ENCODE measurements at places on chromosomes 11 and 22.

DNA sequence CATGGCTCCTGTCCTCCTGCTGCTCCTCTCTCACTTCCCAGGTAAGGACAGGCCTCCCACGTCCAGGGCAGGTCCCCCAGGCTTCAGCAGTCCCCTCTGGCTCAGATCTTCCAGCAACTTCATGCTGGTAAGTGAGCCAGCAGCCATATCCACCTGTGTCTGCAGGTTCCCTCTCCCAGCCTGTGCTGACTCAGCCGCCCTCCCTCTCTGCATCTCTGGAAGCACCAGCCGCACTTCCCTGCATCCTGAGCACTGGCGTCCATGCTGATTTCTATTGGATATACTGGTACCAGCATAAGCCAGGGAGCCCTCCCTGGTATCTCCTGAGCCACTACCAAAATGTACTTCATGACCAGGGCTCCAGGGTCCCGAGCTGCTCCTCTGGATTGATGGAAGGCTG lies 19.0 kb downstream of the RFPL3 start:
- no peak for DNase-seq

GRCh38 chr11:69293819-69294505 lies at the start of gene MYEOV:
Gene MYEOV, plus strand, starts transcription at chr11:69294155. Its CDS starts 1,200 bp downstream, at chr11:69295355.
- no peak for DNase-seq

GRCh38 chr11:57562596-57562995 lies 4.9 kb downstream of the UBE2L6 start:
- DNase-seq, result no peak

DNA sequence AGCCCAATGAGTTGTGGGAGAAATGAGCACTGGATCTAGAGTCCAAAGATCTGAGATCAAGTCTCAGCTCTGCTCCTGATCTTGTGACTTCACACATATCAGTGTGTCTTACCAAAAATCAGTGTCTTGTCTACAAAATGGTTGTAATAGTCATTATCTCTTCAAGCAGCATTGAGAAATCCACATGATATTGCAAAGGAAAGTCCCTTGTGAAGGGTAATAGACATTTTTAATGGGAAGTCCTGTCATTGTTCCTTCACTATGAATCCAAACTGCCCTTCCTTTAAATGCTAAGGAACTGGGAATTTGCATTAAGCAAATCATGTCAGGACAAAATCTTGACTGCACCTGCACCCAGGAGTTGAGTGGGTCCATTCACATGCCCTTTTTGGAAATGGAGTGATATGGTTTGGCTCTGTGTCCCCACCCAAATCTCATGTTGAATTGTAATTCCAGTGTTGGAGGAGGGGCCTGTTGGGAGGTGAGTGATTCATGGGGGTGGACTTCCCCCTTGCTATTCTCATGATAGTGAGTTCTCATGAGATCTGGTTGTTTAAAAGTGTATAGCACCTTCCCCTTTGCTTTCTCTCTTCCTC lies 51.1 kb downstream of the COMMD9 start:
- DNase-seq, result no peak

- DNase-seq, result no peak
These were observed 444.4 kb downstream of the DLG2 start for GRCh38 chr11:85182441-85183387.

GRCh38 chr11:120324932-120325810 lies at the start of gene TLCD5:
Gene TLCD5, plus strand, starts transcription at chr11:120325299. Its CDS starts 2,143 bp downstream, at chr11:120327442.
- DNase-seq, result no peak

DNA sequence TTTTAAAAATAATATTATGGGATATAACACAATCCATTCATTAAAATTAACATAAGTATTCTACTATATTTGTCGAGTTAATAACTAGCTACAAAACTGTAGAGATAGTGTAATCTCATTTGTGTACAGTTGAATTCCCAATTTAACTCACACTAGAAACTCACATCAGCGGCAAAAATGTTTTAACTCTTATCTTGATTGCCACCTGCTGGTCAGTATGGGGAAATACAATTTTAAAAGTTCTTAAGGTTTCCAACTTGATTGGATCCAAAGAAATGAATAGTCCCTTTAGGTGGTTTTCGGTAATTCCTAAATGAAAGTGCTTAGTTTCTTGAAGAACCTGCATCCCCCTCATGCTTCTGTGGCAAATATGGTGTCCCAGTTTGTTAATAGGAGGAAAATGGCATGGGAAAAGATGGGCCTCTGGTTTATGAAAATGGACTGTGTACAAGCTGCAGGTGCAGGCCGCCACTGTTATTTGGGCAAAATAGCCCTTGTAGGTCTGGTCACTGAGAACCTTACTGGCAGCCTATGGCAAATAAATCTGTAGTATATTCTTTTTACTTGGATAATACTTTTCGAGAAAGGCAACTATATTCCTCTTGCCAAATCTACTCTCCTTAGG lies 33.7 kb upstream of the SLC17A6 start:
- DNase-seq, result no peak

- no peak for DNase-seq
These were observed 766.2 kb upstream of the LRRC4C start for GRCh38 chr11:42225664-42226063.

DNA sequence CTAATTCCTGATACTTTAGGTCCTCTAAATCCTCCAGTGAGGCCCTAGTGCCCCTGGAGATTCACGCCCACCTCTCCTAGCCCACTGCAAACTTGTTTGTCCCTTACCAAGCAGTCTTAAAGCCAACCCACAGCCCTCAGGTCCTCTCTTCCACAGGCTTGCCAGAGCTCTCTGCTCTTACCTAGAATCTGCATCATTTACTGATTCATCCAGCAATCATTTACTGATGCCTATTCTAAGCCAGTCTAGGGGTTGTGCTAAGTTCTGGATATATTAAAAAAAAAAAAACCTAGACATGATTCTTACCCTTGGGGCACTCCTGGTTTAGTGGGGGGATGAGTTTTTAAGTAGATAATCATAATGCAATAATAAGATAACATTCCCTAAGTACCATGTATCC lies 43.0 kb upstream of the PLET1 start:
- no peak for DNase-seq

Data from epithelial cell of prostate (primary cell).